ENCODE measurements at places on chromosomes 6 and 20. TPM values are rescaled to one million over a fixed set of nuclear protein-coding genes. Genes with fewer than 3 reads are reported as not detected.
A peak's percentile ranks its signal among the peaks of the same experiment; 100 is the strongest.

PDE7B gene
- not detected for total RNA-seq

- no peak overlapping the region for H3K4me3 ChIP-seq
- H3K27me3 ChIP-seq = no peaks in the 10 kb centered on the region
- no peaks in the 10 kb centered on the region for H3K4me1 ChIP-seq
- DNase-seq = no peak
Measured at GRCh38 chr6:93165850-93166430, 253.4 kb downstream of the EPHA7 start.

SMOC2 gene
- not detected for total RNA-seq

- no peak overlapping the region for H3K4me3 ChIP-seq
- H3K27ac ChIP-seq = no peak overlapping the region
- no peak for DNase-seq
- H3K4me1 ChIP-seq = peaks cover 8% of the 10 kb centered on the region
- H3K36me3 ChIP-seq = no peaks in the 10 kb centered on the region
Measured at GRCh38 chr6:5087389-5087788, 2.2 kb downstream of the PPP1R3G start.

DNA sequence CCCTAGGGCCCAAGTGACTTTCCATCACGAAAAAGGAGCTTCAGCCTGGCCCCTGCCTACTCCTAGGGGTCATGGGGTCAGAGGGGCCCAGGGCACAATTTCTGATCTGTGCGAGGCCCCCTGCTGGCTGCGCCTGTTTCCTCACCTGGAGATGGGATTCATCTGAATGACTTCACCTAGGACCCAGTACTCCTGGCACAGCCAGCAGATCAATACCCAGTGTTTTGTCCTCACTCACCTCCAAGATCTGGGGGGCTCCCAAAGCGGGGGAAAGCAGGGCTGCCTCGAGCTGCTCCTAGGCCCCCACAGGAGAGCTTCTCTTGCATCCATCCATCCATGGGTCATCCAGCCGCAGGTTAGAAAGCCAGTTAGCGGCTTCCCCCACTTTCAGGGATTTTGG lies 33.8 kb downstream of the CD40 start:
- peaks cover 95% of the 10 kb centered on the region for H3K27me3 ChIP-seq
- H3K4me1 ChIP-seq = no peaks in the 10 kb centered on the region
- no peak overlapping the region for H3K4me3 ChIP-seq
- H3K27ac ChIP-seq = no peak overlapping the region
- DNase-seq = no peak

DNA sequence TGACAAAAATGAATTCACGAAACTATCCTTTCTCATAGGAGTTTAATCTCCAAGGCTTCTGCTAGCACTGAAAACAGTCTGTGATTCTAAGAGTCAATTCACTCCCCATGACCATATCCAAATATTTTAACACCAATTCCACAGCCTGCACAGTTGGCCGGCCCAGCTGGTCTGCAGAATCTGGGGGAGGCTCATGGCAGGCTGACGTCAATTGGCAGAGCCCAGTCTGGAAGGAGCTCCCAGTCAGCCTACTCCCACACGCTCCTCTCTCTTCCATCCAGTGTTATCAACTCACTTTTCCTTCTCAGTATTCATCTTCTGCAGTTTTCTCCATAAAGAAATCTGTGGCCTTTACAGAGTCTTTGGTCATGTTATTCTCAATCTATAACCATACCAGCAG lies 111.0 kb downstream of the TBXT start:
- no peak overlapping the region for H3K4me3 ChIP-seq
- no peaks in the 10 kb centered on the region for H3K36me3 ChIP-seq
- H3K27ac ChIP-seq = no peak overlapping the region
- no peaks in the 10 kb centered on the region for H3K27me3 ChIP-seq
- DNase-seq = no peak

- H3K36me3 ChIP-seq = no peaks in the 10 kb centered on the region
- no peaks in the 10 kb centered on the region for H3K4me1 ChIP-seq
- no peak for DNase-seq
Measured at GRCh38 chr6:12977806-12978205, 261.2 kb downstream of the PHACTR1 start.

DNA sequence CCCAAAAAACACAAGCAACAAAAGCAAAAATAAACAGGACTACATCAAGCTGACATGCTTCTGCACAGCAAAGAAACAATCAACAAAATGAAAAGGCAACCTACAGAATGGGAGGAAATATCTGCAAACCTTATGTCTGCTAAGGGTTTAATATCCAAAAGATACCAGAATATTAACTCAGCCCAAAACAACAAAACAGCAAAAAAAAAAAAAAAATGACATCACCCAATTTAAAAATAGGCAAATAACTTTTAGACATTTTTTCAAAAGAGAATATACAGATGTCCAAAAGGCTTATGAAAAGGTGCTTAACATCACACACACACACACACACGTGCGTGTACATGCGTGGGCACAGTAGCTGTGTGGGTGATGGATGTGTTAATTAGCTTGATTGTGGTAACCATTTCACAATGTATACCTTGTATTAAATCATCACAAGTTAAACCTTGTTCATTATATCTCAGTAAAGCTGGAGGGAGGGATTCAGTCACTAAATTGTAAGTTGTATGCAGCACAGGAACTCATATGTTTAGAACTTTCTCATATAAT lies 52.4 kb downstream of the QKI start:
- no peaks in the 10 kb centered on the region for H3K4me1 ChIP-seq
- H3K36me3 ChIP-seq = peaks cover 9% of the 10 kb centered on the region
- no peak for DNase-seq
- no peak overlapping the region for H3K27ac ChIP-seq
- H3K4me3 ChIP-seq = no peak overlapping the region

DNA sequence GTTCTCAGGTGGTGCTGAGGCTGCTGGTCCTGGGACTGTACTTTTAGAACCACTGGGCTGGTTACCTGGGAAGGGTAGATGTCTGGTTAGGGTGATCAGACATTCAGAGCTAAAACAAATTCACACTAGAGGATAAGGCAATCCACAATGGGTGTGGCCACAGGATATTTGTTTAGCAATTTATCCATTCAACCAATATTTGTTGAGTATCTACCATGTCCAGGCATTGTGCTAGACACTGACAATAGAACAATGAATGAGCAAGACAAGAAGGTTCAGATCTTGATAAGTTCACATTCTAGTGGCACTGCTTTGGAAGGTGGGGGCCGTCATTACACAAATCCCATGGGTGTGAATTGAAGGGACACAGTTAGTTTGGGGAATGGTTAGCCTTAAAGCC lies 131.7 kb downstream of the BCAS1 start:
- no peaks in the 10 kb centered on the region for H3K27me3 ChIP-seq
- no peak for DNase-seq
- no peaks in the 10 kb centered on the region for H3K36me3 ChIP-seq

DNA sequence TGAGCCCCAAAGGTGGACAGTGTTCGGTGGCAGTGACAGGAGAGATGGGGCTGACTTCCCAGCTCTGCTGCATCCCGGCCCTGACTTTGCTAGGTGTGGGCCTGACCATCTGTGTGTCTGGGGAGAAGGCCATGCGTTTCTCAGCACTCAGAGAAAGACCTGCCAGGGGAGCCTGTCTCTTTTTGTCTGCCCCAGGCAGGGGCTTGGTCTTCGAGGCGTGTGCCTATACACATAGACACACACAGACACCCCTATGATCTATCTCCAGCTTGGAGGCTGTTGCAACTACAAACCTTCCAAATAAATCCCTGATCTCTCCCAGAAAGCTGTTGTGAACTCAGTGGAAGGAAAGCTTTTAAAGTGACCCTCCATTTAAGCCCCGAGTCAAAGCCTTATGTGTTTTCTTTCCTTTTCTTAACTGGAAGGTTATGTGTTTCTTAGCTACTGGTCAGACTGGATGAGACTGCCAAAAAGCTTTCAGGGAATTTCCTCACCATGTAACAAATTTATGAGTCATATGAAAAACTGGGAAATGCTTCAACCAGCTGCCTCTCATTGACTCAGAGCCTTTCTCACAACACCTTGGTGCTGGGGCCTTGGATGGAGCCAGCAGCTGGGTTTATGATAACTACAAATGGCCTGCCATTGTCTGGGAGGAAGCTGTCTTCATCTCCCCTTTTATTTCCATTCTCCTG lies 102.6 kb downstream of the CDC5L start:
- DNase-seq = peak; percentile 86
- H3K36me3 ChIP-seq = no peaks in the 10 kb centered on the region
- no peaks in the 10 kb centered on the region for H3K27me3 ChIP-seq

F13A1 gene
- not detected for total RNA-seq

ZNF334 gene
- 3.8 TPM for total RNA-seq

- H3K36me3 ChIP-seq = no peaks in the 10 kb centered on the region
- H3K27me3 ChIP-seq = peaks cover 56% of the 10 kb centered on the region
- H3K4me3 ChIP-seq = no peak overlapping the region
- no peaks in the 10 kb centered on the region for H3K4me1 ChIP-seq
- DNase-seq = no peak
- no peak overlapping the region for H3K27ac ChIP-seq
Measured at GRCh38 chr20:60313191-60313590, 355.0 kb downstream of the CDH26 start.

All from PC-9 (cell line).